ENCODE measurements at places on chromosomes 1 and 21.

DNA sequence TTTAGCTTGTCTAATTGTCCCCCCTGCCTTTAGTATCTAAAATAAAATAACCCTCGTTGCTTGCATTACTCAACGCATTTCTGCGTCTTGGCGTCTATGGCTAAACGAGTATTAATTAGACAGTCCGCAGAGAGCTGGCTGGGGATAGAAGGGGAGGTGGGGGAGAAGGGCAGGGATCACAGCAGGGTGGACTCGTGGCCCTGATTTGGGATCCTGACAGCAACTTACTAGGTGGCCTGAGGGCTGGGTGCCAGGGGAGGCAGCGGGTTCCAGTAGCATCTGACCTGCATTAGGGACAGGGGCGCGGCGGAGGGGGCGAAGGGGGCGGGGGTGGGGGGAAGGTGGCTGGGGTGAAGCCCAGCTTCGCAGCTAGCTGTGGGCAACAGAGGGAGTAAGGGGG is 1.1 kb upstream of the BACE2 start:
- no peak for DNase-seq

- DNase-seq: no peak
These were observed 132.4 kb upstream of the ATP1B1 start for GRCh38 chr1:168974117-168974516.

GRCh38 chr21:29763674-29764073 is 176.1 kb downstream of the GRIK1 start:
- DNase-seq: no peak

DNA sequence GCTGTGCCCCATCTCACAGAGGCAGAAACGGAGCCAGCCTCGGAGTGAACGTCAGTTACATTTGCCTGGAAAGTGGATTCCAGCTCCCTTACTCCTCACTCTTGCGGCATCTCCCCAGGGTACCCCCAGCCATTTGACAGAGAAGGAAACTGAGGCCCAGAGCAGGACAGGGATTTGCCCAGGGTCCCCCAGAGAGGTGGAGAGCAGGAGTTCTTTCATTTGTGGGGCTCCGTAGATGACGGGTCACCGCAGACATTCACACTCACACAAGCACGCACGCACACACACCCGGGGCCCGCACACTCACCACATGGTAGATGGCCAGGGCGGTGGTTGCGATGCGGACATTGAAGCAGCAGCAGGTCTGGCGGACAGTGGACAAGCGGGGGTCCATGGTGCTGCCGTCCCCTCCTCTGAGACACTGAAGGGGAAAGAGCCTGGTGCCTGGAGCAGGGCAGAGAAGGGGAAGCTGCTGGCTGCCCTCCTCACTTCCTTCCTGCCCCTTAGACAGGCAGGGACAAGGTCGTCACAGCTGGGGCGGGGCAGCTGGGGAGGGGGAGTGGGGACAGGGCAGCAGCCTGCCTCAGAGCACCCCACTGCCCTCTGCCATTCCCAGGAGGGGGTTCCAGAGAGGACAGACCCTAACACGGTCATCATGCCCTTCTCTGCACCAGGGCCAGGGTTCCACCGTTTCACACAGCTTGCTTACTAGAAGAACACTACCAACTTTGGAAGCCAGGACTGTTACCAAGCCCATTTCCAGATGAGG is at the start of gene LAPTM5:
LAPTM5 (minus strand) TSS at position 423 of the 769 bp plus-strand sequence; CDS start at position 394, 29 bp downstream.
- peak; percentile 67 for DNase-seq
